ENCODE measurements at places on chromosomes 7 and 10. TPM values are rescaled to one million over a fixed set of nuclear protein-coding genes. Genes with fewer than 3 reads are reported as not detected.

The ST8SIA6 gene
- 0.93 TPM for total RNA-seq

The ZNF485 gene
- total RNA-seq = 1.6 TPM

The LEP gene
- not detected for total RNA-seq

The SEMA3C gene
- not detected for total RNA-seq

The WDR86 gene
- 0.50 TPM for total RNA-seq

The WDFY4 gene
- not detected for total RNA-seq

The GCK gene
- not detected for total RNA-seq

The SLC39A12 gene
- not detected for total RNA-seq

The ELAPOR2 gene
- 3.9 TPM for total RNA-seq

The NRBF2 gene
- 25.1 TPM for total RNA-seq
